Sigmoid colon (tissue), 7 donors: ENCODE measurements at places on chromosomes 11 and 22. TPM values are rescaled to one million over a fixed set of nuclear protein-coding genes. Genes with fewer than 3 reads are reported as not detected.

Gene TENM4
- total RNA-seq, result 0.83 TPM

Gene SHISAL1
- 24.3 TPM for total RNA-seq

Gene C1QTNF5
- total RNA-seq, result 34.9 TPM

Gene OR2AG2
- total RNA-seq, result not detected

Gene MAJIN
- not detected for total RNA-seq

Gene SEC14L6
- total RNA-seq, result 0.41 TPM

Gene FGF19
- total RNA-seq, result not detected

Gene TRIM21
- total RNA-seq, result 15.1 TPM

DNA sequence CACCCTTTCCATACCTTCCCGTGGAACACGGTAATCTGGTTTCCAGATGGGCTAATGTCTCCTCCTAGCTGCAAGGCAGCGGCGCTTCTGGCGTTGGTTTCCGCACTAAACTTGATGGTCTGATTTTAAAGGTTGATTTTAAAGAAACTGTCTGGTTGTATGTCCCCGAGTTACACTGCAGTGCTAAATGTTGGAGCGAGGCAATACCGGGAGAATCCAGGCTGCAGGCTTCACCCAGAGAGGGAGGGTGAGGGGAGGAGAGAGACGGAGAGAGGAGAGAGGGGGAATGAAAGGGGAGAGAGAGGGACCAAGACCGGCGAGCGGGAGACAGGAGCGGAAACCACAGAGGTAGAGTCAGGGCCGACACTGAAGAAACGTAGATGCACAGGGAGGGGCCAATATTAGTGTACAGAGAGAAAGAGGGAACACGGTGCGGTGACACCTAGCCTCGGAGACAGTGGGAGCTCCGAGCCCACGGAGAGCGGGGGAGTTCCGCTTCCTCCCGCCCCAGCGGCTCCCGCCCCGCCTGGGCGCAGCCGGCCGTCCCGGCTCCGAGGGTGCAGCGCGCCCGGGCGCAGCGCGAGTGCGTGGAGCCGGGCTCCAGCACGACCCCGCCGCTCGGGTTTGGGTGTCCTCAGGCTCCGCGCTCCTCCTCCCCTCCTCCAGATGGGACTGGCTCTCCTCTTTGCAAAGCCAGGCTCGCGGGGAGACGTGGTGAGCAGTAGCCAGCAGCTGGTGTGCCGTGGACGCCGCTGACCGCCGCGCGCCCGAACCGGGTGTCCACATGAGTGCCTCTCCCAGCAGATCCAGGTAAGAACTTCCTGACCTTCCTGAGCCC, 71.9 kb upstream of the GRAMD1B start:
- no peak for DNase-seq

- no peak for DNase-seq
Measured at GRCh38 chr11:20712912-20713311, 43.5 kb downstream of the NELL1 start.

DNA sequence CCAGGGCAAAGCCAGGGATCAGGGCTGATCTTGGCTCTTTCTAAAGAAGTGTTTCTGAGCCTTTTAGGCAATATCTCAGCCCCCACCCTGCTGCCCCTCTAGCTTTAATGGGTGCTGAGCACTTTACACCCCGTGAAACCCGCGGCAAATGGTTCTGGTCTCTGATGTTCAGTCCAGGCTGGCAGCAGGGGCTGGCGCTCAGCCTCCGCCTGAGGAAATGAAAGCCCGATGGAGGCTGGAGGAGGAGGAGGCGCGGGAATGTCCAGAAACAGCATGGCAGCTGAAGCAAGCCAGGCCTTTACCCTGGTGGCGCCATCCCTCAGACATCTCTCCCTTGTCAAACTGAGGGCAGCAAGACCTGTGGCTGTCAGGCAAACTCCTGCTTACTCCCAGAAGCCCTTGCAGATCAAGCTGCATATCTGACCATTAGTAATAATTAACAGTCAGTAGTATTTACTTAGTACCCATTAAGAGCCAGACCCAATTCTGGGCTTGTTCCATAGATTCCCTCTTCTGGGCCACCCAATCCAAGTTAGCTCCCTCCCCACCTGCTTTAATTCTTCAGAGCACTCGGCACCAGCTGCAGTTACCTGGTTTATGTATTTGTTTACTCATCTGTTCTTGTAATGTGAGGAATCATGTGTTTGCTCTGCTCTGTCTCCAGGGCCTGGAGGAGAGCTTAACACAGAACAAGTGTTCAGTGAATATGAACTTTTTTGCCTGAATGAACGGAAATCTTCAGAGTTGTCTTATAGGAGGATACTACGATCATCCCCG, 15.0 kb upstream of the ALX4 start:
- DNase-seq, result no peak

- DNase-seq, result peak; percentile 99
Measured at GRCh38 chr11:114162719-114163123, 103.2 kb downstream of the ZBTB16 start.

- no peak for DNase-seq
Measured at GRCh38 chr11:25562417-25562816, 769.5 kb upstream of the ANO3 start.

GRCh38 chr11:61690706-61691379, 10.7 kb downstream of the DAGLA start:
- DNase-seq, result no peak

GRCh38 chr11:73137262-73137943, 4.7 kb downstream of the FCHSD2 start:
- no peak for DNase-seq

DNA sequence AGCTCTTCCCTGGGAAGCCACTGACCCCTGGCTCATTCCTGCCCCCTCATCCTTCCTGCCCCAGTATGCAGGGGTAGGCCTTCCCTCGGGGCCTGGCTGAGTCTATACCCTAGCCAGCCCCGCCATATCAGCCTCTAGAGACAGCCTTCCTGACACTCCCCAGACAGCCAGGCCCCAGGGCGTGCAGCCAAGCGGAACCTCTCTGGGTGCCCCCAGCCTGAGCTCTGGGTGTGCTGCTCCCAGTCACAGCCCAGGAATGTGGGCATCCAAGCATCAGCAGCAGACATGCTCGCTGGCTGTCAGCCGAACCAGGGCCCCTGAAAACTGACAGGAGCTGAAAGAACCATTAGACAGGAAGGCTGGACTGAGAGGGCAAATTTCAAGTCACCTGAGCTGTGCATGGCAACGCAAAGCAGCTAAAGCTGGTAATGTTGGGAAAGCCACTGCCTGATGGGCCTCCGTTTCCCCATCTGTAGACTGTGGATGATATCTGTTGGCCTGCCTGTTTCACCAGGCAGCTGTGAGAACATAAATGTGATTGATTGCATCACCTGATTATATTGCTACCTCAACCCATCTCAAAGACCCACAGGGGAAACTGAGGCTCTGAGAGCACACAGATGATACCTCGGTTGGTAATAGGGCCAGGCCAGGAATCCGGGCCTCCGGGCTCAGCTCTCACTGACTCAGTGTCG, 93.2 kb downstream of the LRRC32 start:
- DNase-seq, result peak; percentile 92

DNA sequence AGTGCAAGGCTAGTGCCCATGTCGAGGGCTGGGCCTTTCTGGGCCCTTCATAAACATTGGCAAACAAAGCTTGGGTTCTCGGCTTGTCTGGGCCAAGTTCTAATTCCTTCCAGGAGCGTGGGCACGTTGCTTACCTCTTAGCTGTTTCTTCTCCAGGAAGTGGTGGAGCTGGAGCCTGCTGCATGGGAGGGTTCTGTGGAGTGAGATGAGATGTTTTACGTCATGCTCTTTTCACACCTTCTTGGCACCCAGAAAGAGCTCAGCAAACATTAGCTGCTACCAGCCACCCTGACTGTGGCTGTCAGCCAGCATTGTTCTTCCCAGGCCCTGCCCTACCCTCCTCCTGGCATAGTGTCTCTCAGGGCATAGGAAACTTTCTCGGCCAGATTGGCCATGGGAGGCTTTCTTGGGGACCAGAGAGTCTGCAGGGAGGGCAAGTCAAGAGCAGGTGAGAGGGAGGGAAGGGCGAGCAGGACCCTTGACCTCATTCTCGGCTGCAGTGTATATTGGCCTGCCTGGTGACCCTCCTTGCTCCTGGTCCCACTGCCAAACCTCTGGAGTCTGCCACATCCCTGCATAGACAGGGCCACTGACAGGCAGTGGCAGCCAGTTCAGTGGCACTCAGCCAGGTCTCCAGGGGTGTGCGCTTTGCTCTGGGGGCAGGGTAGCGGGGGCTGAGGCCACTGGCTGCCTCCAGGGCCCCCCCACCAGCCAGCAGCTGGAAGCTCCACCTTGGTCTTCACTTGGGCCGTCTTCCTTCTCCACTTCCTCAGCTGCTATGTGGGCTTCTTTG, 98.8 kb downstream of the BCR start:
- DNase-seq, result no peak

- no peak for DNase-seq
Measured at GRCh38 chr22:43345761-43346301, 2.7 kb upstream of the SCUBE1 start.

DNA sequence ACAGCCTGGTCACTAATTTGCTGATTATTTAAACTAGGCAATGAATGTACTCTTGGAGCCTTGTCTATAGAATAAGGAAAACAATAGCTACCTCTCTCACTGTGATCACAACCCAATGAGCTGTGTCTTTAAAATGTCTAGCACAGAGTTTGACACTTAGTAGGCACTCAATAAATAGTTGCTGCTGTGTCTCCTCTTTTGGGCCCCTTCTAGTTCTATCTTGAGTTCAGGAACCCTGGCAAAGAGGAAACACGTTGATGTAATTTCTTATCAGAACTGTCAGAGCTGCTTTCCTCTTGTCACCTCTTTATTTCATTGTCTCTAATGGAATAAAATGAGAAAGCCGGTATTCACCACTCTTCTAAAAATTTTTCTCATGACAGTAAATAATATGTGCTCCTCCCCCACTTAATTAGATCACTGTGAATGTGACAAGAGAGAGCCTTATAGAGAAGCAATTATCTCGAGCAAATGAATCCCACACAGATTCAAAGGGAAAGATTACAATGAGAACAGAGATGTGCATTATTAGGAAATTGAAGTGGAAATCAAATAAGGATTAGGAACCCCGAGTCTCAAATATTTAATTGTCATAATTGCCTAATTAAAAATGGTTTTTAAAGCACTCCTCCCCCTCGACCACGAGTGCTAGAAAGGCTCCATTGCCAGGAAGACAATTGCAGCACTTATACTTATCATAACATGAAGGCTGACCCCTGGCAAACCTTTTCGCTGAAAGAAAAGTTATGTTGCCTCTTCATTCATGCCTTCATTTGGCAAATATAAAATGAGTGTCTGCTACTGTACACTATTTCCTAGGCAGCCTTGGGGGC, 175.0 kb upstream of the BDNF start:
- DNase-seq, result no peak

- DNase-seq, result no peak
Measured at GRCh38 chr22:31954535-31955523, 10.5 kb downstream of the YWHAH start.

GRCh38 chr11:97965849-97966646, 1054.7 kb upstream of the CNTN5 start:
- DNase-seq, result no peak

DNA sequence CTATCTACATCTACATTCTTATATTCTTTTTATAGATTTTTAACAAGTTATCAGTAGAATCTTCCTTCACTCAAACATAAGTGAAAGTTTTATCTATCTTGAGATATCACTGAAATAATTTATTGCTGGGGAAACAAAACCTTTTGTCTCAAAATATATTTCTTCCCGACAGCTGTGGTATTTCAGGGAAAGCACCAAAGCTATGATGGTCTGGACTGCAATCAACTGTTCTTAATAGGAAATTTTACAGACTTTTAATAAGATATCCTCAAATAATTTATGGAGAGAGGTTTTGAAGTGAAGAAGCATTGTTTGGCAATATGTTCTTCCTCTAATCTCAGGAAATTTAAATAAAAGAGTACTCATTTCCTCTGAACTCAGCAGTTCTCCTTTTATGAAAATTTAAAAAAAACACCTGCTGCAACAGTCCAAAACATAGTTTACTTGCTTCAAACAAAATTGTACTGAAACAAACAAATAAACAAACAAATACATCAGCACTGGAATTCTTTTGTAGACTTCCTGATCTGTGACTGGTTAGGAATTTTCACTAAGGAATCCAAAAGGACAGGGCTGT, 33.9 kb upstream of the EIF3M start:
- no peak for DNase-seq

- no peak for DNase-seq
Measured at GRCh38 chr22:43540529-43540923, 128.7 kb downstream of the MPPED1 start.

DNA sequence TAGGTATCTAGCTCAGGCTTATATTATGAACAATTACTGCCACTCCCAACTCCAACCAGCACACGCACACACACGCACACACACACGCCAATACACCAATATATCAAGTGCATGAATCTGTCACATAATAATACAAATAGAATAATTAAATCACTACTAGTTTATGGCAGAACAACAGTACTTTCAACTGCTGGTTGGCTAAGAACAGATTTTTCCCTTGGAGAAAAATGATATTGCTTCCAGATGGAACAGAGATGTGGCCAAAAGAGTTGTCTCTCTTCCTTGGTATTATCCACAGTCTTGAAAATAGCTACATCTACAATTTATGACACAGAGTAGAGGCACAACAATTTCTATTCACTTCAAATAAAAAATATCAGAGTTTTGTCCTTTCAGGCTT, 538.3 kb upstream of the FAT3 start:
- DNase-seq, result no peak

GRCh38 chr11:76140912-76141574, 65.3 kb downstream of the WNT11 start:
- no peak for DNase-seq

GRCh38 chr11:126585388-126585773, 229.9 kb downstream of the ST3GAL4 start:
- no peak for DNase-seq

GRCh38 chr11:35394941-35395340, 24.4 kb downstream of the SLC1A2 start:
- no peak for DNase-seq

- DNase-seq, result no peak
Measured at GRCh38 chr11:32884770-32885384, 7.7 kb upstream of the QSER1 start.

- no peak for DNase-seq
Measured at GRCh38 chr11:2736577-2737225, 36.9 kb upstream of the KCNQ1OT1 start.

GRCh38 chr22:45717789-45718188, 46.2 kb downstream of the ATXN10 start:
- DNase-seq, result no peak

DNA sequence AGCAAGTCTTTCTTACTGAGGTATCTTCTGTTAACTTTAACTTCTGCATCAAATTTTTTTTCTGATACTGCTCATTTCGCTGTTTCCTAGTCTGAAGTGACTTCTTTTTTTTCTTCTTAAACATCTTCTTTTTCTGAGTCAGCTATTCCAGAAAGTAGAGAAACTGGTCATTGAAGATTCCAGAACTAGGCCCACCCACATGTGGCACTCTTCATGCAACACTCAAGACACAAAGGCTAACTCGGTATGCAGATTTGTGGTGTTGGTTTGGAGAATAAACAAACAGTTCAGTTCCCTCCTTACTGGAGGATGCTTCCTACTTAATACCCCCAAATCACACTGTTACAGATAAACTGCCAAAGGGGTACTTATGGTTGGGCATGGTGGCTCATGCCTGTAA, 25.2 kb upstream of the MTCH2 start:
- no peak for DNase-seq

- DNase-seq, result no peak
Measured at GRCh38 chr11:58394195-58394594, 12.5 kb downstream of the OR5B3 start.

- no peak for DNase-seq
Measured at GRCh38 chr11:7060868-7061267, 27.9 kb upstream of the RBMXL2 start.

- DNase-seq, result no peak
Measured at GRCh38 chr11:12042215-12042676, 33.8 kb upstream of the DKK3 start.
